ENCODE measurements at places on chromosomes 1 and 21.

DNA sequence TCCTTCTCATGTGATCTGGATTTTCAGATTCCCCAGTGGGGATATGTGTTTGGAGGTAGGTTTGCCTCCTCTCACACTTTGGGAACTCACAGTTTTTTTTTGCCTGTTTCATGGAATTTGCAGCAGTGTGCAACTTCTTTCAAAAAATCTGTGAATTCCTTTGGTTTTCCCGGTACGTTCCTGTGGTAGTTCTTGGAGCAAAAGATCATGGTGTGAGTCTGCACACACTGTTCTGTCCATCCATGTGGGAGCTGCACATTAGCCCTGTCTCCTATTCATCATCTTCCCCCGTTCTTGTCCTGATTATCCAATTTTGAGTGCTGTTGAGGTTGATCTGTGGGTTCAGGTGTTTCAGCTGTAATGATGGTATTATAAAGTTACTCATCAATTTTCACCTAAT, 30.3 kb upstream of the TACSTD2 start:
- DNase-seq: no peak

DNA sequence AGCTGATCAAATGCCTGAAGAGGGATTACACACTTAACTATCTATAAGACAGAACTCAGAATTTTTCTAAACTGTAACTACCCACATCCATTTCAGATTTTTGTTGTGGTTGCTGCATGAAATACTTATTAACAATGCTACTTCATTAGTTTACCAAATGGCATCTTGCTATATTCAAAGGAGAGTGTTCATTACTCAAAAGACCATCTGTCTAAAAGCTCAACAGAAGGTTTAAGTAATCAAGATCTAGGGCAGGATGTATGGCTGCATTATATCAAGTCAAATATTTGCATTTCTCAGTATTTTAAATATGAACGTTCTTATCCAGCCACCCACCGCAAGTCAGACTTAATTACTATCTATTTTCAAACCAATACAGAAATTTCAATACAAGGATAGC, 79.9 kb downstream of the SIPA1L2 start:
- DNase-seq: no peak

DNA sequence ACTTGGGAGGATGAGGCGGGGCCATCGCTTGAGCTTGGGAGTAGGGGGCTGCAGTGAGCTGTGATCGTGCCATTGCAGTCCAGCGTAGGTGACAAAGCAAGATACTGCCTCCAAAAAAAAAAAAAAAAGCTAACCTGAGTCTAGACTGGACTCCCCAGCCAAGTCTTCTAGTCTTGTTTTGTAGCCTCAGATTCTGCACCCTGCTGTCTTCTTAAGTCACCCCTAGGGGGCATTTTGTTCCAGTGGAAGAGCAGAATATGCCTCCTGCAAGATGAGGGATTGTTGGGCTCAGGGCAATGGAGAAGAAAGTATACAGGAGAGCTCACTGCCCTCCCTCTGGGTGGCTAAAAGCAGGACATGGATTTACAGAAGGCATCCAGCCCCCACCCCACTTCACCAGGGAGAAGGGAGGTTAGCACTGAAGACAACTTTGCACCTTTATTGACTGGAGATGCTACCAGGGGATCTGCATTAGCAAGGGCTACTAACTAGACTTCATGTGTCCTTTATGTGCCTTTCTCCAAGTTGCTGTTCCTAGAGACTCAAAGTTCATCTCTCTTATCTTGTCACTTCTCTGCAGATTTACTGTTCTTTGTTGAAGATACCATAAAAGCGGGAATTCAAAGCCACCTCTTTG, 15.3 kb upstream of the RNF187 start:
- DNase-seq: peak; percentile 31

GRCh38 chr1:238384381-238384780, 493.7 kb upstream of the ZP4 start:
- DNase-seq: peak; percentile 67

- peak; percentile 83 for DNase-seq
Observed at GRCh38 chr1:171267391-171267790, 19.1 kb downstream of the FMO1 start.
